ENCODE measurements at places on chromosomes 2 and 18.

DNA sequence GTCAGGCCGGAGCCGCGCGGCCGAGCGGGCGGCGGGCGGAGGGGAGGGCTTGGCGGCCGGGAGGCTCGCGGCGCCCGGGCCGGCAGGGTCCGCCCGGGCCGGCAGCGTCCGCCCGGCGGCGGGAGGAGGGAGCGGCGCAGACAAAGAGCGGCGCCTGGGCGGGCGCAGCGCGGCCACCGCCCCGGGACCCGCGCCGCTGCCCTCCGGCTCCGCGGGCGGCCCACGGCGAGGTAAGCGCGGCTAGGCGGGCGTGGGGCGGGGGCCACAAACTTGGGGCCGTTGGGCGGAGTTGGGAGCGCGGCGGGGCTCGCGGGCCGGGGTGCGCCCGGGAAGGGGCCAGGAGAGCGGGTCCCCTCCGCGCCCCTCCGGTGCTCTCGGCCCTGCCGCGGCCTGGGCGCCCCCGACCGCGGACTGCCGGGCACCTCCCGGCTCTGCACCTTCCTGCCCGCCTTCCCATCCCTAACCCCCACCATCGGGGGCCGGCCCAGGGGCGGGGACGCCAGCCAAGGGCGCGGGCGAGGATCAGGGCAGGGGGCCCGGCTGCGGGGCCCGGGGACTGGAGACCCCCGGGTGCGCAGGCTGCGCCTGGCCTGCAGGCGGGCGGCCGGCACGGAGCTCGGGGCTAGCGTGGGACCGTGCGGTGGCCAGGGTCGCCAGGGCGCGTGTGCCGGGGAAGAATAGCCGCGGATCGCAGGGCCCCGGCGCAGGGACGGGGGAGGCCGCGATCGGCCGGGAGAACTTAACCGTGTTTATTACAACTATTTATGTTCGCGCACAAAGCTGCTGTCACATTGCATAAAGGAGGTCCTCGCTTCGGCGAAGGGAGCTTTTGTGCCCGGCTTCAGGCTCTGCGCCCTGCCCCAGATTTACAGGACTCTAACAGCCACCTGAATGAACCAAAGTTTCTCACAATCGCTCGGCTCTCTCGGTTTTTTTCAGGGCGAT, at the start of gene NCK2:
Gene NCK2 (plus strand): TSS at position 4 of the 945 bp plus-strand sequence. CDS start 110,152 bp downstream, outside the sequence.
- peak; percentile 62 for DNase-seq

GRCh38 chr2:127175751-127176354, 44.2 kb downstream of the CYP27C1 start:
- DNase-seq = peak; percentile 94

GRCh38 chr2:160674146-160674750, 180.6 kb upstream of the RBMS1 start:
- DNase-seq = peak; percentile 26

GRCh38 chr2:148989882-148990493, 48.5 kb upstream of the LYPD6B start:
- DNase-seq = peak; percentile 87
